Kidney (tissue), 22 donors: ENCODE measurements at places on chromosomes 16 and 17.

DNA sequence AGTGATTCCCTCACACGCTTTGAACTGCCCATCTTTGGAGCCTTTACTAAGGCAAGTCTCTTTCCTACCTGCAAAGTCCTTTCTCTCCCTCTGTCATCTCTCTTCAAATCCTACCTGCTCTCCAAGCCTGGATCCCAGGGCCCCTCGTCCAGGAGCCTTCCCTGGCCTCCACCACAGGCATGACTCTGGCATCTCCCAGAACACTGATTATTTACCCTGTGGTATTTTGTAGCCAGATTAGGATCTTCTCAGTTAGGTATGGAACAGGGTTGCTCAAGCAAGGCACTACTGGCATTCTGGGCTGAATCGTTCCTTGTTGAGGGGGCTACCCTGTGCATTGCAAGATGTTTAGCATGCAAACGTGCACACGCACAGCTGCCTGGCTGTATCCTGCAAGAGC, 31.9 kb upstream of the POLR3E start:
- DNase-seq, result peak; percentile 20

DNA sequence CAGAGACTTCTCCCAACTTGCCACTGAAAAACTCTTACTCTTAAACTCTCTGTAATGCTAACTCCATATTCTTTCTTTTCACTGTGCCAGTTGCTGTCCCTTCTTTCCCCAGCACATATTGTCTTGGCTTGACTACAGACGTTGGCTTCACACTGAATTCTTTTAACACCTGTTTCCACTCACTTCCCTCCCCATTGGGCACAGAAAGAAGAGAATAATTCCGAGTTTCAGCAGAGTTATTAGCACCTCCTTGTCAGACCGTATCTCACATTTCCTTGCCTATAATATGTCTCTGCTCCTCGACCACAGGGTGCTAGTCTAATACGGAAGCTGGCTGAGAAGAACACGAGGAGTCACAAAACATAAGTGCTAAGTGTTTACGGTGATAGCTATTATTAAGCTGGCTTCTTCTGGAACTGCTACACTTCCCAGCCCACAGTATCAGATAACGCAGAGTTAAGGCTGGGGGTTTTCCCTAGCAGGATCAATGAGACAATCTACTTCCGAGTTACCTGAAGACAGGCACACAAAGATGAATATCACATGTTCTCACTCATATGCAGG, 188.5 kb upstream of the CDH8 start:
- no peak for DNase-seq

DNA sequence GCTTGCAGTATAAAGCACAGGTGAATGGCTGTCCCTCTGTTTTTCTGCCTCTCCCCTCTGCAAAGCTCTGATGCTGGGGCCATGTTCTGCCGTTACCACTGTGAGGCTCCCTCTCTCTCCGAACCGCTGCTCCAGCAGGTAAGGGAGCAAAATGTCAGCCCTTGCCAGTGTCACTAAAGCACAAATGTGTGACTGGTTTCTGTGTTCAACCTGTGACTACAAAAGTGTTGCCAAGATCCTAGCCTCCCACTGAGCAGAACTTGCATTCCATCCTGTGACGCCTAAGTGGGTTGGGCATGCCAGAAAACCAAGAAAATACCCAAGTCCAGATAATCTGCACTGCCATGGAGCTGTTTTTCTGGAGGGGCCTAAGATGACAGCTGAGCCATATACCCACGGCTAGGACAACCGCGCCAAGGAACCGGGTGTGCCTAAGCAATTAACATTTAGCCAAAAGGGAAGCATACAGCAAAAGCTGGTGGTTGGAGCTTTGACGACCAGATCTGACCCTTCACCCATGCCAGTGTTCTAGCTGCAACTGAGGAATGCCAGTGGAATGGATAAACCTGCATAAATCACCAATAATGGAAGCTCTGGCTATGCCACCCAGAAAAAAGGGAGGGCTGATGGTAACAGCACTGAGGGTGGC, 35.0 kb downstream of the PSME3IP1 start:
- no peak for DNase-seq

- no peak for DNase-seq
Observed at GRCh38 chr16:19474617-19475016, 47.3 kb downstream of the GDE1 start.

- no peak for DNase-seq
Observed at GRCh38 chr16:79067600-79067999, 532.9 kb downstream of the MAF start.

GRCh38 chr16:73890186-73891128, 406.2 kb upstream of the PSMD7 start:
- no peak for DNase-seq

DNA sequence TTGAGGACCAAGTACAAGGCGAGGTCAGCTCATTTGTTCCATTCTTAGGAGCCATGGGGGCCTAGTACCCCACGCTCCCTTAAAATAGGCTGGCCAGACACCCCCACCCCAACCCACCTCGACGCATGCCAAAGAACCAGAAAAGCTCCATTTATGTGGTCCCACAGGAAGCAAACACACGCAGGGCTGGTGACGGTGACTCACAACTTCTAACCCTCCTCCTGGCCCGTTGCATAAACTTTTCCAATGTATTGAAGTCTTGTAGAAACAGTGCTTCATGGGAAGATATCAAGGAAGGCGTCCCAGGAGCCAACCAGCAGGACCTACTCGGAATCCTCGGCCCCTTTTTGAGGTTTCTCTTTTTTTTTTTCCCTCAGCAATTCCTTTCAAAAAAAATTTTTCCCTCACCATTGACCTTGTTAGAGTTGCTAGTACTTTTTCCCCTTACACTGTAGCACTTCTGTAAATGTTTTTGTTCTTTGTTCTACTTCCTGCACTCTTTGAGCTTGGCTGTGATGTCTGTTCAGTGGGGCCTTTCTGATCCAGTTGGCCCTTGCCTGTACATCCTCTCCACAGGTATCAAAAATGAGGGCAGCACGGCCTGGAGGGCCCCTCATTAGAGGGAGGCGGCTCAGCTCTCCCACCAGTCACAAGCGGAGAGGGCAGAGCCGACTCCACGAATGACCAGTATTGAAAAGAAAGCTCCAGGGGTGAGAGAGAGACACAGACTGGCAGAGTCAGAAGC, 208.3 kb downstream of the RGS9 start:
- DNase-seq, result no peak

DNA sequence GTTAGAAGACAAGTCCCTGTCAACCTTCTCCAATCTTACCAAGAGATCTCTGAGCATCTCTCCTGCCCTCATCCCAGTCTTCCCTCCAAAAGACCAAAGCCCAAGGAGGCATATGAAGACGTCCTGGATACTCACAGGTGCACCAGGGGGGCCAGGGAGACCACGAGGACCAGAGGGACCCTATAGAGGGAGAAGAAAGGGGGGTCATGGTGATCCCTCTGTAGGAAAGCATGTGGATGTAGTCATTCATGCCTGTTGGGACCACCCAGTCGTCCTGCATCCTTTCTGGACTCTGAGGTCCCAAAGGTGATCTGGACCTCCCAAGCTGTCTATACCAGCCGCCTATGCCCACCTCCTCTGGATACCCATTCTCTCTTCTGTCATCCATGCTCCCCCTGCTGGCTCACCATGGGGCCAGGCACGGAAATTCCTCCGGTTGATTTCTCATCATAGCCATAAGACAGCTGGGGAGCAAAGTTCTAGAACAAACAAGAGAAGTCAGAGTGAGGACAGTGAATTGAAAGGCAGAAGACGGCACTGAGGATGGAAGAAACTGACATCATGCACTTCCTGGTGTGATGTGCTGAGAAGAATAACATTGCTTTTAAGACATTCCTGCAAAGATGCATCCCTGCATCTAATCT, 3.3 kb downstream of the COL1A1 start:
- no peak for DNase-seq

DNA sequence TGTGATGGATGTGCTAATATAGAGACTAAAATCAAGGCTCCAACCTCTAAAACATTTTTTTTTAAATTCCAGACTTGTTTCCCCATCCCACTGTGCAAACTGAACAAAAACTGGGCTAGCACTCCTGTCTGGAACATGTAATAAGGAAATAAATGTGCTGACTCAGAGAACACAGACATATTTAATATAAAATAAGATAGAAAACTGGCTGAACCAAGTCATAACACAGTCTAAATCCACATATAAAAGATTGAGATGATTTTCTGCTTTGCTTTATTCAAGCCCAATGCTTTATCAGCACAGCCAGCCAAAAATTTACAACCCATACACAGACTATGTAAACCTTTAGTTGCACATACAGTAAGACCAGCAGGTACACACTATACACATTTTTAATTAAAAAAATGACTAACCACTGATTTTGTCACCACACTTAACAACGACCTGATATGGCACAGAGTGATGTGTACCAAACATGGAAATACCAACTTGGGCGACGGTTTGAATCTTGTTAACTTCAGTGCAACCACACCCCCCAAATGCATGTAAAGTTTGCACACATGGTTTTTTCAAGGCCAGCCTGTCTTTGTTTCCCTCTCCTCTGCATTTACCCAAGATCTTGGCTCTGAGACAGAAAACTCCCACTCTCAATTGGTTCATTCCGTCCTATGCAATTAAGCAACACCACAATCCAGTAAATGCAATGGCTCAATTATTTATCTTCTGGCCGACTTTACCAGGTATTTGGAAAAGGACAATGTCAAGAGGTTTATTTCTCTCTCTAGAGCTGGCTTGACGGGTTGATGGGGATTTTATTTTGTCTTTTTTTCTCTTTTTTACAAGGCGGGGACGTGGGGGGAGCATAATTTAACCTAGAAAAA, 1.2 kb downstream of the STAT3 start:
- peak; percentile 61 for DNase-seq

- DNase-seq, result no peak
Observed at GRCh38 chr17:58520843-58521430, 6.5 kb upstream of the MTMR4 start.

DNA sequence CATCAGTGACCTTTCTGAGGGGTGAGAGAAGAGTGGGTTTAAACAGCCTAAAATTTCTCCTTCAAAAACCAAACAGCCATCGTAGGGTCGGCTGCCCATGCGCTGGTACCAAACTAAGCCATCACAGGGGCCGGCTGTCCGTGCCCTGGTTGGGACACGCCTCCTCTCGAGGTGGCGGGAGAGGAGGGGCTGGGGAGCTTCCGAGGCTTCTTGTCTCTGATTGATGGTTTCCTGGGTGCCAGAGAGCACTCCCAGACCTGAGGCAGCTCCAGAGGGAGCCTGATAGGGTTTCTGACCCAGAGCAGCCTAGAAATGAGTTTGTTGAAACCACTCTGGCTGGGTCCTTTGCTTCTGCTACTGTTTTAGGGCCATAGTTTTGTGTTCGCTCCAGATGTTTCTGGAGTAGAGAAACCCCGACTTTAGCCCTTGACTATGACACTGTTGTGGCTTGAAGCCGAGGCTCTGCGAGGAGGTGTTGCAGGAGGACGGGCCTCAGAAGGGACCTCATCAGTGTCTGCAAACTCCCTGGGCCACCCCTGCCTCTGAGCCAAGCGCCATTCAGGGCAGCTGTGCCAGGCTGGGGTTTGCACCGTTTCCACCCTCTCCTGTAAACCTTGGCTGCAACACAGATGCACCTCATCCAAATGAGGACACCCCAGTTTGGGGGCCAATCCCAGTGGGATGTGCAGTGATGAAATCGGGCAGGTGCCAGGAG, 6.2 kb downstream of the ZNF276 start:
- no peak for DNase-seq

- DNase-seq, result no peak
Observed at GRCh38 chr17:44044071-44044470, 22.4 kb downstream of the LSM12 start.

DNA sequence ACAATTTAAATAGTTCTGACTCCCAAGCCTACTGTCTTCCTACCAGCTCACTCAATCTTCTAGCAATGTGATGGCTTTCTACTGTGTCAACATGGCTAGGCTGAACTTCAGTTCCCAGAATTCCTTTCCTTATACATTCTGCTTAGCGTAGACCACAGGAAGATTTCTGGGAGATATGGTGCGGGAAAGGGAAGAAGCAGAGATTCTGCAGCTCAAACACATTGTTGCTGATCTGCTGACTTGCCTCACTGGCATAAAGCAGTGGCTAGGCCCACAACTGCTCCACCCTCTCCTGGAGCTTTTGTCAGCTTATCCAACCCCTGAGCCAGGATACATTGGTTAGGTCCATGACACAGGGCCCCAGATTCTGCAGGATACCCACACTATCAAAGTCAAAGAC, 58.8 kb downstream of the GAS7 start:
- DNase-seq, result no peak

DNA sequence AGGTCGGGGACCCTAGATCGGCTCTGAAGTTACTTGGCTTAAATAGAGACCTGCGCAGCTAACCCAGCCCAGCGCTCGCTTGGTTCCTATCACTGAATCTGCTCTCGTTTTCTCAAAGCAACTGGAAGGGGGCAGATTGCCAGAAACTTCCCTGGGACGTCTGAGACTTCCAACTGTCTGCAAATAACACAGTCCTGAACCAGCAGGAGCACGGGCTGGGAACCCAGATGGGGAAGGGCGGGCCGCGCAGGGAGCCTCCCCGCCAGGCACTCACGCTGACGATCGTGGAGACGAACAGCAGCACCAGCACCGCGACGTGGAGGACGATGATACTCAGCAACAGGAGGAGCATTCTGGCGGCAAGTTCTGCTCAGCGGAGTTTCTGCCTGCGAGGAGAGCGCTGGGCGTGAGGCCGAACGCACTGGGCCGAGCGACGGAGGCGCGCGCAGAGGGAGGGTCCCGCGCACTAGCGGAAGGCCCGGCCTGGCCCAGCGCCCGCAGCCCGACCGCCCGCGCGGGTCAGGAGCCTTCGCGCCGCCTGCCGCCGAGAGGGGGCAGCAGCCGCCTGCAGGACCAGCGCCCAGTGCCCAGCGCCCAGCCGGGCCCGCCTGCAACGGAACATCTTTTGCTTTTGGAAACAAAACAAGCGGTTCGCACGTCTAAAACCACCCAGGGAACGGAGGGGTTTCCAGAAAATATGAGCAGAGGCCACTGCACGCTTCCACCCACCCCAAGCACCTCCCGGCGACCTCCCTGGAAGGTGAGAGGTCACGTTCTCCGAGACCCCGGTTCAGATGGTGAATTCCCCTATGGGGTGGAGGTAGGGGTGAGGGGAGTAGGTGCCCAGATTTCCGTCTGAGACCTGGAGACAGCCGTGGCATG, 4.5 kb downstream of the PMP22 start:
- peak; percentile 90 for DNase-seq

GRCh38 chr16:9603316-9603715, 511.9 kb downstream of the HAPSTR1 start:
- DNase-seq, result no peak

DNA sequence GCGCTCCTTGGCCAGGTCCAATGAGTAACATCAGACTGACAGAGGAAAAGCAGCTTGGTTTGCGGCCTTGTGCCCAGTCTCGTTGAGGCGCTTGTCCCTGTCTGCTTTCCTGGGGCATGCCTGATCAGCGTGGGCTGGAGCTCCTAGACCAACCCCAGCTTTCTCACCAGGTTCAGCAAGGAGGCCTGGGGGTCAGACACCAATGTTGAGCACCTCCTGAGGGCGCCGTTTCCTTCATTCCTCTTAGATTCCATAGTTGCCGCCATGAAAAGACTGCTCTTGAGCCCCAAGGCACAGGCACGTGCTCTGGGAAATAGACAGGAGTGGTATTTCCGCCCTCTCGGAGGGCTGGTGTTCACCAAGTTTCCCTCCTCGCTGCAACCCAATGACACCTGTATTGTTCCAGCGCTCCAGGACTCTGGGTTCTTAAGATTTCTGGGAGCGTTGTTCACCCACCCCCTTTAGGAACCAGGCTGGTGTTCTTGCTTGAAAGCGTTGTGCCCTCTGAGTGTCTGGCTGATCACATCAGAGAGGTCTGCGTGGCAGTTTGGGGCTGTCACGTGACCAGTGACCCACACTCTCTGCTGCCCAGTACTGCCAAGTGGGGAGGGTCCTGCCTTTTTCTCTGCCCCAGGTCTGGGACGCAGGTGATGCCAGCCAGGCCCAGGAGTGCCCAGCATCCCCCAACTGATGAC, 18.0 kb downstream of the KCTD2 start:
- no peak for DNase-seq

GRCh38 chr17:58373923-58374322, 21.9 kb upstream of the SUPT4H1 start:
- no peak for DNase-seq
